NCI-H1436 treated with DMSO at 0.1 percent for 48 hours (cell line): ENCODE measurements at places on chromosomes 5 and 9.

DNA sequence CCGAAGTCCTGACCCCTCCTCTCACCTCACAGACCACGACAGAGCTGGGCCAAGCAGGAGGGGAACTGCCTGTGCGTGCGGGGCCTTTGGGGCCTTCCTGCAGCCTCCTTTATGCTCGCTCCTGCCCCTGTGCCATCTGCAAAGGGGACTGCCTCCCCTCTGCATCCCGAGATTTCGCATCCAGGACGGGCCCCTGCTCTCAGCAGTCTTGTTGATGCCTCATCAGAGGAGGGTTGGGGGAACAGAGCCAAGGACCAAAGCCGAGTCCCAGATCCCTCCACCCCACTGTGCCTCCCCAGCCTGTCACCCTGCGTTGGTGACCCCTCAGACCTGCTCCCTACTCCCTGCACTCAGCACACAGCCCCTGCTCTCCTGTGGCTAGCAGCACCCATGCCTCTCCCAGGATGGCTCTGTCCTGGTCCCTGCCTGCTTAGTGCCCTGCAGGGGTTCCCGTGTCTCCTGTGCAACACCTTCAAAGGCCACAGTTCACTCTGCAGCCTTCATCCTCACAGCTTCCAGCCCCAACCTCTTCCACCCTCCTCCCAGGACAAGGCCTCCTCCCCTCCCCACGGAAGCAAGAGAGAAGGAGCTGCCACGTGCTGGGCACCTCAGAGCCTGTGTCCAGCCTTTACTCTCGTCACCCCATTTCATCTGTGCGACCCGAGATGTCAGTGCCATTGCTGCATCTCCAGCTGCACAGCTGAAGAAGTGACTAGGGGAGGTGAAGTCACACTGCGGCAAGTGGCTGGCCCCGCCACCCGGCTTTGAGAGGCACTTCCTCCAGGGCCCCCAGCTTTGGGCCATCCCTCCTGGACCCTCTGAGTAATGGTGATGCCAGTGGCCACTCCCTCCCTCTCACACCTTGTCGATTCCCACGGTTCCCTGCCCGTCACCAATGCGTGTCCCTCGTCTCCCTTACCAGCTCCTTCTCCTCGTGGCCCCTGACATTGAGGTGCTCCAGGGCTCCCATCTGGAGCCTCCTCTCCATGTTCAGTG, 62.6 kb upstream of the LRRTM2 start:
- no peak for DNase-seq

DNA sequence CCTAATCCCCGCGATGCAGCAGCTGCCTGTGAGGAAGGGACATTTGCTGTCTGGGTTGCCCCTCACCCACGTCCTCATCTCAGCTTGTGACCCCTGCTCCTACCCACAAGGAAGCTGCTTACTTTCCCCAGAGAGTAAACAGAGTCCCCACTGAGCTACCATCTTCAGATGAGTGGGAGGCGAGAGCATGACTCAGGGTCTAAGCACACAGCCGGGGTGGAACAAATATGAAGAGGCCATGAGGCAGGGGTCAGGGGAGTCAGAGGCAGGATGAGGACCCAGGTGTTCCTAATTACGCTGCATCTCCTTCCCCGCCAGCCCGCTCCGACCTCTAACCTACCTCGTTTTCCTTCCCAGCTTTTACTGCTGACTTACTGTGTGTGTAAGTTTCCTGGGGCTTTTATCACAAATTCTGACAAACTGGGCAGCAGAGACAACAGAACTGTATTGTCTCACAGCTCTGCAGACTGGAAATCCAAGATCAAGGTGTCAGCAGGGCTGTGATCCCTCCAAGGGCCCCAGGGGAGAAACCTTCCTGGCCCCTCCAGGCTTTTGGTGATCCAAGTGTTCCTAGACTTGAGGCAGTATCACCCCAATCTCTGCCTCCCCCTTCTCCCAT, 94.0 kb upstream of the DNAH5 start:
- DNase-seq = no peak

GRCh38 chr9:90020276-90020871, 415.6 kb downstream of the GADD45G start:
- DNase-seq = no peak

DNA sequence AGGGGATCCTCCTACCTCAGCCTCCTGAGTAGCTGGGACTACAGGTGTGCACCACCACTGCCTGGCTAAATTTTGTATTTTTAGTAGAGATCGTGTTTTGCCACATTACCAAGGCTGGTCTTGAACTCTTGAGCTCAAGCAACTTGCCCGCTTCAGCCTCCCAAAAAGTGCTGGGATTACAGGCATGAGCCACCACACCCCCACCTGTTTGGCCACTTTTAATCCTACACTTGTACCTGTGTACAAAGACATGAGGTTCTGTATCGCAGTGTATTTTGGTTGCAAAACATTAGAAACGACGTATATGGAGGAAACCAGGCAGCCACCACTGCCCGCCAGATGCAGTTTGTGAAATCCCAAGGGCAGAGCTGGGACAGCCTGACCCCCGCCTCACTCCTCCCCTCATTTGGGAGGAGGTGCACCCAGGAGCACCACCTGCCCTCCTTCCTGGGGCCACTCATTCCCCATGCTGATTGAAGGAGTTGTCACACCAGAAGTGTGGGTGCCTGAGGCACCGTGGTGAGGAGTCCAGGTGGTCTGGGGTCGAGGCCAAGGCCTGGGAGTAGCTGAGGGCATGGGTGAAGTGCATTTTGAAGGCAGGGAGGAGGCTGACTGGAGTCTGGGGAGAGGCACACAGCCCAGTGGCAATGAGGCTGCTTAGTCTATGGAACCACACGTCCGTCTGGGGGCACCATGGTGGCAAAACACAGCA, 39.3 kb upstream of the OLFM1 start:
- DNase-seq = no peak

GRCh38 chr5:11905206-11905605, 960 bp upstream of the CTNND2 start:
- no peak for DNase-seq

- no peak for DNase-seq
Measured at GRCh38 chr9:128421482-128421996, 882 bp downstream of the CERCAM start.

DNA sequence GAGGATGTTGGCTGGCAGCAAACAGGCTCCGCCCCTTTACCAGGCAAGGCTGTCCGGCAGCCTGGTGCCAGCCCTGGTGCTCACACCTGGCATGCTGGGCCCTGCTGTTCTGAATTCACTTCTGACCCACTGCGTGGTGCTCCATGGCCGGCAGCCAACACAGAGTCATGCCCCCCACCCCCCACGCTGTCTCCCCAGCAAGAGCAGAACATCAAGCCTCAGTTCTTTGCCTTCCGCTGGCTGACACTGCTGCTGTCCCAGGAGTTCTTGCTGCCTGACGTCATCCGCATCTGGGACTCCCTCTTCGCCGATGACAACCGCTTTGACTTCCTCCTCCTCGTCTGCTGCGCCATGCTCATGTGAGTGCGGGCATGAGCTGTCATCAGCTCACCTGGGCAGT, 12.6 kb upstream of the ENDOG start:
- DNase-seq = no peak

DNA sequence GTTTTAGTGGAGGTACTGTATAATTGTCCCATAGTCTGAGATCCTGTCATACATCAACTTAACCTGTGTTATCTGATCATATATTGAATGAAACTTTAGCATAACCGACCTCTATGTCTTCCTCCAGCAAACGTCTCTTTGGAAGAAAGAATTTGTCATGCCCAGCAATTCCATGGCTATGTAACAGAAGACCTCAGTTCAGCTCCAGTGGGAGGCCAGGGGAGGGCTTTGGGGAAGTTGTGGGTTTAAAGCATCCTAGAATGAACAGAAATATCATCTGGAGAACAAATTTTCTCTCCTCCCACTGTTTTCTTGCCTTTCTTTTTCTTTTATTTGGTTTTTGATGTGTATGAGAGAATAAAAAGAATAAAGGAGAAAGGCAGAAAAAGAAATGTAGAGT, 164.5 kb downstream of the GAS1 start:
- DNase-seq = no peak

DNA sequence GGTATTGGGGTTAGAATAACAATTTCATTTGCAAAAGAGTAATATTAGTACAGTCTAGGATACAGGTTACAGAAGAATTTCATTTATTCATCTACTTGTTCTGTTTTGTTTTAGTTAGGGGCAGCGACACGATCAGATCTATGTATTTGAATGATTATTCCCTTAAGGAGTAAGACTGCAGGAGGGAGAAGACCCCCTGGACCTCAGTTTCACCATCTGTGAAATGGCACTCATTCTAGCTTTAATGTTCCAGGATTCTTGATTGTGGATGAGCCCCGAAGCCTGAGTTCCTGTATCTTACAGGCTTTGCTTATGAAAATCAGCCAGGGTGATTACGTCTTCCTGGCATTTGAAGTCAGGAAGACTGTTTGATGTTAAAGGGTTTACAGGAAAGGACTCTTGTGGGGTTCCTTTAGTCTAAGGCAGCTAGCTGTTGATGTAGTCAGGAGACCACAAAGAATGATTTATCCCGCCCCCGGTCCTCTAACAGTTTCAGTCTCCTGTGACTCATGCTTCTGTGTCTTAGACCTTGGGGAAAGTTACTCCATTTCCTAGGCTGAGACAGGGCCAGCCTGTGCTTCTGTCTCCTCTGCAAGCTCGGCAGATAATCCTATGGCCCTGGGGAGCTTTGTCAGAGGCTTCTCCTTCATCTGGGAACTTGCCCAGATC, 11.5 kb downstream of the SMIM3 start:
- no peak for DNase-seq
